ENCODE measurements at places on chromosomes 7 and 10.

DNA sequence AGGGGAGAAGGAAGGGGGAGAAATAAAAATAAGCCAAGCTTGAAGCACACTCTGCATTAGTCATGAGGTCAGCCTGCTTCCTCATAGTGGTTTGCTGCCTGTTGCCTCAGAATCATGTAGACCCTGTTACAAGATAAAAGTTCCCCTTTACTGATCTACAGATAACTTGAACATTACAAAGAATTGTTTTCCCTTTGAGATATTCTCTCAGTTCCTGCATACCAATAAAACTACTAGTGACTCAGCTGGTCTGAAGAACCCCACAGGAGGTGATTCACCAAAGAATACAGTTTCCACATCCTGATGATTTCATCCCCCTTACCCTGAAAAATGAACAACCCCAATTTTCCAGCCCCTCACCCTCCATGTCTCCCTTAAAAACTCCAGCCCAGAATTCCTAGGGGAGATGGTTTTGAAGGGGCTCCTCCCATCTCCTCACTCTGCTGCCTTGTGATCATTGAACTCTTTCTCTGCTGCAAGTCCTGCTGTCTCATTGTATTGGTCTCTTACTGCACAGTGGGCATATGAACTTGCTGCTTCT is 31.5 kb upstream of the NRP1 start:
- no peak for DNase-seq

DNA sequence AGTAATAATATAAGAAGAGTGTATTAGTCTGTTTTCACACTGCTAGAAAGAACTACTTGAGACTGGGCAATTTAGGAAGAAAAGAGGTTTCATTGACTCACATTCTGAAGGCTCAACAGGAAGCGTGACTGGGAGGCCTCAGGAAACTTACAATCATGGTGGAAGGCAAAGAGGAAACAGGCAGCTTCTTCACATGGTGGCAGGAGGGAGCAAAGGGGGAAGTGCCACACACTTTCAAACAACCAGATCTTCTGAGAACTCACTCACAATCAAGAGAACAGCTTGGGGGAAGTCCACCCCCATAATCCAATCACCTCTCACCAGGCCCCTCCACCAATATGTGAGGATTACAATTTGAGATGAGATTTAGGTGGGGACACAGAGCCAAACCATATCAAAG is 212.5 kb upstream of the HDAC9 start:
- DNase-seq = no peak

DNA sequence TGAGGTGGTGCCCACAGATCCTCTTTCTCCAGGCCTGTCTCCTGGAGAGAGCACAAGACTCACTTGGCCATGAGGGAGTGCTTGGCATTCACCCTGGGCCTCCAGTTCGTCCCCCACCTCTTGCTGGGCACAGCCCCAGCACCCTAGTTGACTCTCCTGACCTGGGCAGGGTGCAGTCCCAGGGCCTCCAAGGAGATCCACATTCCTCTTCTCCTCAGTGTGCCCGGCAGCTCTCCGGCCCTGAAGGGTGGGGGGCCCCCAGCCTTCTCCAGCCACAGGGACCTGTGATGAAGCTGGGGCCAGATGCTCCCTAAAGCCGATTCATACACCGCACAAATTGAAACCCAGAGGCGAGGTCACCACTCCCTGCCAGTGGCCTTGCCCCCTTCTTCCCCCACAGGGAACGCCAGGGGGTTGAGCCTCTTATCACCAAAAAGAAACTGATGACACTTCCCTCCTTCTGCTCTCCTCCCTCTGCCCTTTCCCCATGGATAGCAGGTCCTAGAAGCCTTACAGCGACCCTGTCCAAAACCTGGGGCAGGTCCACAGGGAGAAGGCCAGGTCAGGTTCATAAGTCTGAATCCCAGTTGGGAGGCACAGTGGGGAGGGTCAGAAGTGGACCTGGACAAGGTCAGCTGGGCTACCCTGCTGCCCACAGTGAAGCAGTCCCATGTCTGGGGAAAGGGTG is 3.1 kb downstream of the EN2 start:
- DNase-seq = no peak

DNA sequence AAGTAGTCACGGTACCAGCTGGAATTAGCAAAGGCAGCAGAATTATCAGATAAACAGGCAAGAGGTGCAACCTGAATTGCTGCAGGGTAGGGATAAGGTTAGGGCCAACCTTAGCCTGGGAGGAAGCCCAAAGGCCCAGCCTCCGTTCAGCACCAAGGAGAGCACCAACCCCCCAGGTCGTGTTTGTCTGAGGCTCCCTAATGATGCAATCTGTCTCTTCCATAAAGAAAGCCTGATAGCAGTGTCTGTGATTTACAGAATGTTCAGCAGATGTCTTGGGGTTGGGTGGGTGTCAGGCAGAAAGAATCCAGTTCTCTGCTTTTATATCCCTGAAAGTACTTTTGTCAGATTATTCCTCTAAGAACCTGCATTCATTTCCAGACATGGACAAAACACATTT is 328.4 kb upstream of the AOAH start:
- peak; percentile 36 for DNase-seq

GRCh38 chr7:23247603-23248335 is 1.2 kb downstream of the GPNMB start:
- peak; percentile 57 for DNase-seq

DNA sequence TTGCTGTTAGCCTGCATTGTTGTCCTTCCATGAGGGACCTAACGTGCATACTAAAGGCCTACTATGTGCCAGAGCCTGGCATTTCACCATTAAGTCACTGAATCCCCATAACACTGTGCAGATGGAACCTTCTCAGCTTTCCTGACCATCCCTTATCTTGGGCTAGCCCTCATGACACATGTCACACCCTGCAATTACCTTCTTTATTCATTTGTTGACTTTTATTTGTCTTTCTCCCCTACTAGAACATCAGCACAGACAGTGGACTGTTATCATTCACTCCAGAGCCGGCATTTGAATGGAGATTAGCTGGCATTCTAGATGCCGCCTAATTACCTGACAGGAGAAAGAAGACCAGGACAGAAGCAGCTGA is 471.1 kb upstream of the GALNT17 start:
- no peak for DNase-seq

GRCh38 chr10:42874713-42875387 is 92.3 kb downstream of the BMS1 start:
- DNase-seq = no peak

DNA sequence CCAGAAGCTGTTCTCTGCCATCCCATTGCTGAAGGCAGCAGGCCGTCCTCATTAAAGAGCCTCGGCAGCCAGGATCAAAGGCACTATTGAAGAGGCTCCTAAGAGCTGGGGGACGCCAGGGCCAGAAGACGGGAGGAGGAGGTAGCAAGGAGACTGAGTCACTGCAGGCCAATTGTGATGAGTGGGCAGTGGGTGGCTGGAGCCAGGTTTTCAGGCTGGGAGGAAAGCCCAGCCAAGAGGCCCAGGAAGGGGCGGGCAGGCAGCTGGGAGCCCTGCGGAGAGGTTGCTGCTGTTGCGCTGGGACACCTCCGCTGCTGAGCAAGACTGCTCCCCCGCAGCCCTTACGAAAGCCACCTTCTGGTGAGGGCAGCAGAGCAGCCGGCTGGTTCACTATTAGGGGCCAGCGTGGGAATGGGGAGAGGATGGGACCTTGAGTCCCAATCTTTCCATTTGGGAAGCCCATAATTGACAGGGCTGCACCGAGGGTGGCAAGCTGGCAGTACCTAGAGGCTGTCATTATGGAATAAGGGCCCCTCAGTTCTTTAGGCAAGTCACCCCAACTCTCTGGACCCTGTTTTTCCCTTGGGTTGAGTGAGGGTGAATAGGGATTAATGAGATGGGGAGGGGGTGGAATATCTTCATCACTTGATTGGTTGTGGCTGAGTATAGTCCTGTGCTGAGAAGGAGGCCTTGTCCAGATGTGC is 48.4 kb downstream of the UNC5B start:
- DNase-seq = peak; percentile 82

DNA sequence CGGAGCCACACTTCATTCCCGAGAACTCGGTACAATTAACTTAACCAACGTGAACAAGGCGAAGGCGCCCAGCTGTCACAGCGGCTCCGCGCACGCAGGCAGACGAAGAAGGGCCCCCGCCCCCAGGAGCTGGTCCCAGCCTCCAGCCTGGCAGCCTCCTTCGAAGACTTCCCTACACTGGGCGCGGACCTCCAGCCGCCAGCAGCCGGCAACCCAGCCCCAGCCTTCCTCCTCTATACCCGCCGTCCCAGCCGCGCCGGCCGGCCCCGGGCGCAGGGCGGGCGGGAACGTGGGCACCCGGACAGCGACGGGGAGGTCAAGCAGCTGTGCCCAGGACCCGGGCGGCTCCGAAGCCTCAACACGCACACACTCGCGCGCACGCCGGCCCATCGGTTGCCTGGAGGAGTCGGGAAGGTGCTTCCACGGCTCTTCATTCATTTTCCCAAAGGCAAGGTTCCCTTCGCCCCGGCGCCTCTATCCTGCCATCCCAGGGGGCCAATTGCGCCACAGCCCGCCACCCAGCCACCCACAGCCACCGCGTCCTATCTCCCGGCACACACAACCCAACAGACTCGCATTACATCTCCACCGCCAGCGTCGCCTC is 1.6 kb downstream of the CHST15 start:
- peak; percentile 72 for DNase-seq

DNA sequence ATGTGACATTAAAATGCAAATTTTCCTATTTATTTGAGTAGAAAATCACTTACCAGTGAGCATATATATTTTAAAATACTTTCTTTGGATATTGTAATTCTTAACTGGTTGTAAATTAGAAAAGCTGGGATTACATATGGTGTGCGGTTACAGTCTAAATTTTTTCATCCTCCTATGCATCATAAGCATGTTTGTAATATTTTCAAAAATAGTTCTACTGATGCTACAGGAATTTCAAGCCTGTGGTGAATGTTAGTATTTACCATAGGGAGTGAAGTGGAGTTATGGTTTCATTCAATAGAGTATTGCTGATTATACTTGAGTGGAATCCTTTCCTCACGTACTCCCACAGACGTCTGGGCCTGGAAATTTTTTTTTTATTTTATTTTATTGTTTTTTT is 34.6 kb upstream of the ST7 start:
- no peak for DNase-seq

- DNase-seq = no peak
Measured at GRCh38 chr10:2936816-2937215, 130.5 kb upstream of the PFKP start.

Measured in left hindlimb (tissue), 1 donor.